ENCODE measurements at places on chromosomes 7 and 10.
A peak's percentile ranks its signal among the peaks of the same experiment; 100 is the strongest.

DNA sequence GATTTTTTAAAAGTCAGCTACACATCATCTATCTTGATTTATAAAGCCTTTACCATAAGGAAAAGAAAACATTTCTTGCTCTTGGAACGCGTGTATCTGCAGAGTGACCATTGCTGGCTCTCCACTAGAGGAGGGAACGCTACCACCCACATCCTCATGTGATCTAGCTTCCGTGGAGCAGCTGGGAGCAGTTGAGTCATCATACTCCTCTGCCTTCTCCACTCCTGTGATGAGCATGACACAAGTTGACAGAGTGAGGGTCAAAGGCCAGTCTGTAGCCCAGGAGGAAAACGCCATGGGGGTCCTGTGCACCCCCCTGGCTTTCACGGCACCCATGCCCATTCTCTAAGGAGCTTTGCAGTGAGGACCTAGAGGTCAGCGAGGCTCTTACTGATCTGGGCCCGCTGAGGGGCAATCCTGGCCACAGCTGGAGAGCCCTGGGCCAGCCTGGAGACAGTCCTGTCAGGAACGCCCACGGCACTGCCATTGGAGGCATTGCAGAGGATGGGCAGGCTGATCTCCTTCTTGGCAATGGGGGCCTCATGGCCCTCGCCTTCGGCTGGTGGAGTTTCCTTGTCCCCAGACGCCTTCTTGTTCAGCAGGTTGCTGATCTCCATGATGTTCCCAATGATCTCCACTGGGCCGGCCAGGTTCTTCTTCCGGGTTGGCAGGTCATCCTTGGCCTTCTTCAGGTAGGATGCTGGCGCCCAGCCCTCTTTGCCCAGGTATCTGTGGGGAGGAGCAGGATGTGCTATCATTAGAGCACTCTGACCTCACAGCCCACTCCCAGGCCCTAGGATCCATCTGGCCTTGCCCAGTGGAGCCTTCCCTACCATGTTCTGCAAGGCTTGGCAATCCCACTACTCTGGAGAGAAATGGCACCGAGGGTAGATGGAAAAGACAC is 119.2 kb downstream of the NEURL1 start:
- DNase-seq, result no peak

DNA sequence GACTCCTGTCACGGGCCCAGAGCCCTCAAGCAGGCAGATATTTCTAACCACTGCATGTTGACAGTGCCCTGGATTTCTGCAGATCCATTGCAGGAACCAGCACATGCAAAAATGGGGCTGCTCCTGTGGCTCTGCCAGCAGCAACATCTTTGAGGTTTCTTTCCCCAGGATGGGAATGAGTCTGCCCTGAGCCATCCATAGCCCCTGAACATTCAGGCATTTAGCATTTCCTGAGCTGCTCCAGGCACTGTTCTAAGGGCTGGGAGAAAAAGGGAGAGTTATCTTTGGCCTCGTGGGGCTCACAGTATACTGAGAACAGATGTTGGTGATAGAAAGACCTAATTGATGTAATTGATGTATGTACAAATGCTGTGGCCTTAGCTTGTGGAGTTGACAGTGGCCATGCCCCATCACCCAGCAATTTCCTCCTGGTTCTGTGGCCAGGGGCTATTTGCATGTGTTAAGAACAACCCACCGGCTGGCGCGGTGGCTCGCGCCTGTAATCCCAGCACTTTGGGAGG is 66.0 kb upstream of the LRRC4 start:
- DNase-seq, result no peak

GRCh38 chr10:1116051-1116450 is 59.9 kb downstream of the WDR37 start:
- DNase-seq, result no peak

DNA sequence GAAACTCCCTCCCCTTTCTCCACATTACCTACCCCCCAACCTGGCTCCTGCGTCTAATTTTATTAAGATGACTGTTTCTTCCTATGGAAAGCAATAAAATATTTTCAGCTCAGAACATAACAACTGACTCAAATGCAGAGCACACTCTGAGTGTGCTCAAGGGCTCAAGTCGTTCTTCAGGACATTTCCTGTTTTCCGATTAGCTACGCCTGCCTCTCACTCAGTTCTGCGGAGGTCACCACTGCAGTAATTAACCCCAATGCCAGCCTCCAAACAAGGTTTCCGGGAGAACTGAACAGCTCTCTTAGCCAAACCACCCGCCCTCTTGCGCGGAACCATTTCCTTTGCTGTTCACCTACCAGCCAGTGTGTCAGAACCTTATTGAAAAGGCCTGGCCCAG is 19.3 kb downstream of the MYOF start:
- peak; percentile 97 for DNase-seq

DNA sequence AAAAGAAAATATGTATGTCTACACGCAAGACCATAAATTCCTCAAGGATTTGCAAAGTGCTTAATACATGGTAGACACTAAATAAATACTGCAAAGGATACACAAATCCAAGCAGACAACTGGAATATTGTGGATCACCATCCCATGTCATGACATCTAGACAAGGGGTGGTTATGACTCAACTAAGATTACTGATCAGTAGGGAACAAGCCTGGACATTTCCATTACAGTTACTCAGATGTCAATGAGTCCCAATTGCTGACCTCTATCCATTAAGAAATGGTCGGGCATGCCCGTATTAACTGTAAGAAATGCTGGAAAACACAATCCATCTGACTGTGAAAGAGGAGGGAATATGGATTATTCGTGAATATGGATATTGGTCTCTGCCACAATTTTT is 27.6 kb upstream of the RUFY2 start:
- DNase-seq, result no peak

- no peak for DNase-seq
Measured at GRCh38 chr7:46525876-46526275, 604.8 kb upstream of the IGFBP3 start.

DNA sequence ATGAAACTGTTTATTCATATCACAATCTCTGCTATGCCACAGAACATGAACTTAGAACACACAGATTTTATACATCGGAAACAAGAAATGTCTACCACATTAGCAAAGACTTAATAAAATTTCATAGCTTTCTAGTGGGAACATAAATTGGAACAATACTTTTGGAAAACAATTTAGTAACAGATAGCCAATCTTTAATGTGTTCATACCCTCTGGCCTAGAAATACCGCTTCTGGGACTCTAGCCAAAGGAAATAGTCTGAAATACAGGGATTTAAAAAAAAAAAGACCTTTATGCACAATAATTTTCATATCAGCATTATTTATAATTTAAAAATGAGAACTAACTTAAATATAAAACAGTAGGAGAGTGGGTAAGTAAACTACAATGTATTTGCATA is 168.5 kb downstream of the PLXNA4 start:
- DNase-seq, result peak; percentile 32

DNA sequence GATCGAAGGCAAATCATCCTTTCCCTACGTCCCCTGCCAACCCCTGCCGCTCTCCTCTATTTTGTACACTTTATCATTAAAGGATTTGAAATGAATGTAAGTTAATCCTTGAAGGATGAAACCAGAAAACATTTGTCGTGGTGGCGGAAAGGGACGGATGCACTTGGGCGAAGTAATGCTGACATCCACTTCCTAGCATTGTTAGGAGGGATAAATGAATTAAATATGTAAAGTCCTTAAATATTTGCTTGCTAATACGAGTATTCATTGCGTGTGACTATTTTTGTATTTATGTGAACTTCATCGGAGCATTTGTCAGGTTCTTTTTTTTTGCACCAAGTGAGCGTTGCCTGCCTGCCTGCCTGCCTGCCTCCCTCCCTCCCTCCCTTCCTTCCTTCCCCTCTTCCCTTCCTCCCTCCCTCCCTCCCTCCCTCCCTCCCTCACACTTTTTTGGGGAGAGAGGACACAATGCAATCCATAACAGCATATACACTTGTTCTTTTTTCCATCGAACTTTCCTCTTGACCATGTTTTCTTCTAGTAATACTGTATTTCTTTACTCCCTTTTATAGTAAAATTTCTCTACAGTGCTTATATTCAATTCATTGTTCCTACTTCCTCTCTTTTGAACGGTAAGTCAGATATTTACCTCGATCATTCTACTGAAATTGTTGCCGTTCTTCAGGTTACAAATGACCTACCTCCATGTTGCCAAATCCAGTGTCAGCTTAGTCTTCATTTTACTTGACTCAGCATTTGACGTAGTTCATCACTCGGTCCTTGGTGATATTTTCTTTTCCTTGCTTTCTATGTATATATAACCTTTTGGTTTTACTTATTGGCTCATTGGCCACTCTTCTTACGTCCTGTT is 831 bp downstream of the CCDC7 start:
- DNase-seq, result peak; percentile 42

GRCh38 chr10:30029164-30029871 is 30.1 kb downstream of the JCAD start:
- no peak for DNase-seq

DNA sequence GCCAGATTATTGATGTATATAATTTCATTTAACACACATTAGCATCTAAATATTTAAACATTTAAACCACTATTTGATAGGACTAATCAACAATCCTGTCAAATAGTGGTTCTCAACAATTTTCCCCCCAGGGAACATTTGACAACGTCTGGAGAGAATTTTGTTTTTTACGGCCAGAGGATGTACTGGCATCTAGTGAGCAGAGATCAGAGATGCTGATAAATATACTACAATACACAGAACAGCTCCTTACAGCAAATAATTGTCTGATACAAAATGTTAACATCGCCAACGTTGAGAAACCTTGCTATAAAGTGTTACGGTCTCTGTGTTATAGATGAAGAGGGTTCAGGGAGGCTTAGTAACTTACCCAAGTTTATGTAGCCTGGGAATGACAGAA is 25.0 kb upstream of the TMEM229A start:
- DNase-seq, result no peak

All from lung microvascular endothelial cell (primary cell).